Smooth muscle cell of trachea (primary cell): ENCODE measurements at places on chromosomes 1 and 21. TPM values are rescaled to one million over a fixed set of nuclear protein-coding genes. Genes with fewer than 3 reads are reported as not detected.

The LRRN2 gene
- total RNA-seq = not detected in 2 replicates

The KIAA0040 gene
- total RNA-seq = under 0.01 and 0.17 TPM in 2 replicates

The IL19 gene
- not detected in 2 replicates for total RNA-seq

The CCDC185 gene
- 0.17 TPM in 1 of 2 replicates, not detected in the other for total RNA-seq

The TEDDM1 gene
- total RNA-seq = not detected in 2 replicates

The CD34 gene
- total RNA-seq = 0.17 and 0.29 TPM in 2 replicates
